ENCODE measurements at places on chromosomes 5 and 9.

GRCh38 chr5:59423021-59423420 lies 470.5 kb downstream of the PDE4D start:
- no peak for DNase-seq

- no peak for DNase-seq
Measured at GRCh38 chr5:151171529-151171928, 13.9 kb upstream of the ANXA6 start.

DNA sequence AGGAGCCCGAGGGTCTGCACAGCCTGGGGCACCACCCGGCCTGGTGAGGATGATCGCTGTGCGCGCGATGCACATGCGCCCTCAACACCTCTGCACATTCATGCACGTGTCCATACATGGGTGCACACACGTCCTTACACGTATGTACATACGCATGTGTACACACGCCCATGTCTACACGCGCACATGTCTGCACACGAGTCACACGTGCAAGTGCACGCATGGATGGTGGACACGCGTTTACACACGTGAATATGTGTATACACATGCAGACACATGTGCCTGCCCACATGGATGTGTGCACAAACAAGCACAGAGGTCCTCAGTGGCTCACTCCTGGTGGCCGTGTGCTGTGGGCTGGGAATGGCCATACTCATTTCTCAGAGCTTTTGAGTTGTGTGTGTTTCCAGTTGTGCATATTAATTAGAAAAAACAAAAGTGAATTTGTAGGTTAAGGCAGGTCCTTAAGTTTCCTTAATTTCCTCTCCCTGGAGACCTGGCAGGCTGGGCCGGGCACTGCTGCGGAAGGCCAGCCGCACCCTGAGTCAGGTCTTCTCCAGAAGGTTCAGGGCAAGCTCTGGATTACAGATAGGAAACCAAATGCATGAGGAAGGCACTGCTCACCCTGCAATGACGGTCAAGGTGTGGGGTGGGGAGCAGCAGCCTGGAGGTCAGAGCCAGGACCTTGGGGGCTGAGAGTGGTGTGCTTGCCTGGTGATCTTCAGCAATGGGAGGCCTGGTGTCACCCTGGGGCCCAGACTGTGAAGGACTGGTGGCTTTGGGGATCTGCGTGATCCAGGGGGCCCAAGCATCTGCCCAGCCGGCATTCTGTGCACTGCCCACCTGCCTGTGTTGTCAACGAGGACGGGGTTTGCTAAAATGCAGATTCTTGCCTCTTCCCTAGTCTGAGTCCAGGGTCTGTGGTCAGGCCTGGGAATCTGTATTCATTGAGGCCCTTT lies 1.3 kb upstream of the RNU6ATAC start:
- DNase-seq = no peak

DNA sequence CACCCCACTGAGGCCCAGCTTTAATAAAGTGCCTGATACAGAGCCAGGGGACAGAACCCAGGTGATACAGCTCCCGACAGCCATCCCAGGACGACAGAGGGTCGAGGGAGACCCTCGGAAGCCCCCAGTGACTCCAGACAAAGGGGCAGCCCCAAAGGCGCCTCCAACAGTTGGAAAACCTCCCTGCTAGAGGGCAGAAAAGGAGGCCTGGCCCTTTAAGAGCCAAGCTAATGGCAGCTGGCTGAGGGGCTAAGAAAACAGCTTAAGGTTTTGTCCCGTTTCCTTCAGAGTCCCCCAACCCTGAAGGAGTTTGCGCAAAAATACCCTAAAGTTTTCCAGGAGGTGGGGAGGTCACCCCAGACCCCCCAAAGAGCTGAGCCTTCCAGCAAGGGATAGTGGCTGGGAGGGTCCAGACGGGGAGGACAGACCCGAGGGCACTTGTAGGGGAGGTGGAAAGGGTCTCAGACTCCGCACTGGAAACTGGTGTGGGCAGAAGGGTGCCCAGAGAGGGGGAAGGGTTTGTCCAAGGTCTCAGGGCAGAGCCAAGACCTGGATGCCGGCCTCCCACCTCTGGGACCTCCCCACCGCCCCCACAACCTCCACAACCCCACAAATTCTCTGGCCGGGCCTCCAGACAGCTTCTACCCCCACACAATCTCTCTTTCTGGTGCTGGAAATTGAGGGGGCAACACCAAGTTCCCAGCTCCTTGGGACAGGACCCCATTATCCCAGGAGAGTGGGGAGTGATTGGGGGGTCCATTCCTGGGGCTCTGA lies 8.2 kb upstream of the AK1 start:
- DNase-seq = no peak

GRCh38 chr5:98938464-98938863 lies 9.7 kb upstream of the CHD1 start:
- DNase-seq = no peak

DNA sequence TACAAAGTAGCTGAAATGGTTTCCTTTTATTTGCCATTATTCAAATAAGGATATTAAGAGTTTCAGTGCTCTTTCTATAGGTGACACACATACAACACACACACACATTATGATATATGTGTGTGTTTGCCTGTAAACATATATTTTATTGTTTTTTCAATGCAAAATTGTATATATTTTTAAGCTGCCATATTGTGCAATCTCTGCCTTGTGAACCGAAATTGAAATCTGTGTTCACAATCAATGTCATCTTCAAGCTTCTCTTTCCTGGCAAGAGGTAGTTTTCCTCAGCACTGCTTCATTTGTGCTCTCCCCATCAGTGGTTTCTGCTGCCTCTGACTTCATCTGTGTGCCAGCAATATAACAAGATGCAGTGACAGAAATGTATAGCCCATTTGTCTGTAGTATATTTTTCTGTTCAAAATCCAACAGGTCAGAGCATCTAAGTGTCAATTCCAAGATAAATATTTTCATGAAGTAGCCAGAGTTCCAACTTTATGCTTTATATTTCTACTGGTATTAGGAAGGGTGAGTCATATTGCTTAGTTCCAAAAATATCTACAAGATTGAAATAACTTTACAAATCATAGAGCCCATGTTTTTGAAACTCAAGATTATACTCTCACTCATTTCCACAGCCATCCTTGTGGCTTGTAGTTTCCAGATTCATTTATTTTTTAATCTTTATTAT lies 1704.8 kb upstream of the CDH9 start:
- DNase-seq = no peak

GRCh38 chr5:31054453-31054852 lies 139.0 kb upstream of the CDH6 start:
- DNase-seq = no peak

GRCh38 chr5:149015561-149015960 lies 47.3 kb downstream of the SH3TC2 start:
- no peak for DNase-seq

- DNase-seq = no peak
Measured at GRCh38 chr9:36092509-36093215, 43.9 kb upstream of the GLIPR2 start.

- DNase-seq = no peak
Measured at GRCh38 chr9:109963079-109963478, 183.1 kb downstream of the PALM2AKAP2 start.

GRCh38 chr9:297104-297972 lies 82.7 kb downstream of the DOCK8 start:
- no peak for DNase-seq

DNA sequence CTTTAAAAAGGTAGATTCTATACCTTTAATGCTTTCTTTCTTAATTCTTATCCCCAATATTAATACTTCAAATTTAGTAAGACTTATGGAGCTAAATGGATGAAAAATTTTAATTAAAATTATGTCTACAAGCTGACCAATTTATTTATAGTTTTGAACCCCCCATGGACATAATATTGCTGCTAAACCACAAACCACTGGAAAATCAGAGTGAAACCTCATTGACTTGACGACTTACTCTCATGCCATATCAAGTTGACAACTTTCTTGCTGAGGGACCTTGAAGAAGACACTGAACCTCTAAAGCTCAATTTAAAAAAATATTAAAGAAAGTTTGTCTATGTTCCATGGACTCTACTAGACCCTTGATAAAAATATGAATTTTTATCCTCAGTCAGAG lies 653.7 kb downstream of the TLE1 start:
- no peak for DNase-seq

DNA sequence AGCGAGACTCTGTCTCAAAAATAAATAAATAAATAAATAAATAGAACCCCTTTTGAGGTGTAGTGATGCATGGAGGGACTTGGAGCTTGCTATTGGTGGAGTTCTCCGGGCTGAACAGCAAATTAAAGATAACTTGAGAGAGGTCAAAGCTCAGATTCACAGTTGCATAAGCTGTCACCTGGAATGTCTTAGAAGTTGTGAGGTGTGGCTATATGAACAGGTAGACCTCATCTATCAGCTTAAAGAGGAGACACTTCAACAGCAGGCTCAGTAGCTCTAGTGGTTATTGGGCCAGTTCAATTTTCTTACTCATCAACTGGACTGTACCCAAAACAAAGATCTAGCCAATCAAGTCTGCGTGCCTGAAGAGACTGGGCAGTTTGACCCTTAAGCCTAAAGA lies 11.7 kb upstream of the STING1 start:
- DNase-seq = no peak

DNA sequence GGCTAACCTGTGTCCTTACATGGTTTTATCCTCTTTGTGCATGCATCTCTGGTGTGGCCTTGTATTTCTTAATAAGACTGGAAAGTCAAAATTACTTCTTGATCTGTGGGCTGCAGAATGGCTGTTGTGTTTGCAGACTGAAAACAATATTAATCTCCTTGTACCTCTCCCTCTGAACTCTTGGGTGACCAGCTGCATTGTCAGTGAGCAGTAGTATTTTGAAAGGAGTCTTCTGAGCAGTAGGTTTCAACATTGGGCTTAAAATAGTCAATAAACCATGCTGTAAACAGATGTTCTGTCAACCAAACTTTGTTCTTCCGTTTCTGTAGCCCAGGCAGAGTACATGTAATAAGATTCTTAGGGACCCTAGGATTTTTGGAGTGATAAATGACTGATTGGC lies 26.7 kb upstream of the NIM1K start:
- no peak for DNase-seq

- no peak for DNase-seq
Measured at GRCh38 chr9:76808636-76809035, 44.4 kb downstream of the PCA3 start.

- DNase-seq = no peak
Measured at GRCh38 chr5:137231540-137231939, 267.6 kb downstream of the SPOCK1 start.

- DNase-seq = no peak
Measured at GRCh38 chr5:103476811-103477210, 85.8 kb downstream of the NUDT12 start.

DNA sequence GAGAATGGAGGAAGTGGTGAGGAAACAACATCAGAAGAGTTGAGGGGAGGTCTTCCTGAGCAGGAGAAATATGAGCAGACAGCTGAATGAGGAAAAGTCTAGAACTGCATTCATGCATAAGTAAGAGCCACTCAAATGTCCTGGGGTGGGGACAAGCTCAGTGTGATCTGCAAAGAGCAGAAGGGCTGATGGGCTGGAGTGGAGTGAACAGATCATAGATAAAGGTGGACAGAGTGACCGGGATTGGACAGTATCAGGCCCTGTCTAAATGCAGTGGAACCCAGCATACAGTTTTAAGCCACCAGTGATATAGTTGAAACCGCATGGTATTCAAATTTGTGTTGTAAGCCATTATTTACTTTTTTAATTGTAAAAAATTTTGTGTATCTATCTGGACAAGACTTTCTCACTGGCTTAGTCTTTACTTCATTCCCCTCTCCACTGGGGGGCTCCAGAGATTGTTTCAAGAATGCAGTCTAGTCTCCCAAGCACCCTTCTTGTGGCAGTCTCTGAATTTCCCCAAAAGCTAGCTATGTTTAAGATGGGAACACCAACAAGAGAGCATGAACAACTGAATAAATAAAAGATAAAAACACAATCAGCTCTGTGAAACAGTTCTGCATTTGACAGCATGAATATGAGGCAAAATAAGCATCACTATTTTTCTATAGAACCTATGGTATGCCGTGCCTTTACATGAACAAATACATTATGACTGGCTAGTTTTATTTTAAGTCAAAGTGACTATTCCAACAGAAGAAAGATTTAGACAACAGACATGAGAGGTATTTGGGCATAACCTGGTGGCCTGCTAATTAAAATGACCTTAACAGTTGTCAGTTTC lies 10.7 kb upstream of the STK32A start:
- no peak for DNase-seq

GRCh38 chr9:126055381-126055985 lies 271.1 kb upstream of the MVB12B start:
- DNase-seq = no peak

DNA sequence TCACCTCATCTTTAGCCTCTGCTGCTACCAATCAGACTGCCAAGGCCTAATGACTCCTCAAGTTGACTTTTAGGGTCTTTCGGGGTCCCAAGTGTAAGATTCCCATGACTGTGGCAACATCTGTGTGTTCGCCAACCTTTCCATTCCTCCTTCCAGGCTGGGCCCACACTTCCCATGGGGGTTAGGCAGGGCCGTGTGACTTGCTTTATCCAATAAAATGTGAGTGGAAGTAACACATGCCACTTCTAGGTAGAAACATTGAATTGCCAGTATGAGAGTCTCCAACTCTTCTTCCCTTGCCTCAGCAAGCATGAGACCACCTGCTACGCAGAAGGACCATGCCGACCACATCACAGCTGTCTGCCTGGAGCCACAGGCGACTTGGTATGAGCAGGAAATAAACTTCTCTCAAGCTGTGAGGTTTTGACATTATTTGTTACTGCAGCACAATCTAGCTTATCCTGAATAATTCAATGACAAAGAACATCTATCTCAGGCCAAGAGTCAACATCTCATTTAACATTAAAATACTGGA lies 190.4 kb upstream of the IER5L start:
- no peak for DNase-seq

- no peak for DNase-seq
Measured at GRCh38 chr5:151155775-151156506, 1.6 kb downstream of the ANXA6 start.

- DNase-seq = no peak
Measured at GRCh38 chr9:17389026-17389425, 189.8 kb upstream of the SH3GL2 start.

DNA sequence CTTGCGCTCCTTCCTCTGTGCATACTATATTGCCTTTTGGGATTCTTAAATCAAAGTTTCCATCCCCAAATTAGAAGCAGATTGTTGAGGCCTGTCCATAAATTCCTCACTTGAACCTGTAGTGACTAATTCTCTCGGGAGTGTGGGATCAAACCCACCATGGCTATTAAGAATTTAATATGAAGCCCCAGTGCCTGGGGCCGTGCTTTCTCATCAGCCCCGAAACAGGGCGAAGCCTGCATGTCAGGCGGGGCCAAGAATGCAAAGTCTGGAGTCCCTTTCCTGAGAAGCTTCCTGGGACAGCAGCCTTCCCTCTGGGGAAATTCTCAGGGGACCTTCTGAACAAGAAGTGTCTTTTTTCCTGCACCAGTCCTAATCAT lies 29.3 kb upstream of the FAT2 start:
- no peak for DNase-seq

DNA sequence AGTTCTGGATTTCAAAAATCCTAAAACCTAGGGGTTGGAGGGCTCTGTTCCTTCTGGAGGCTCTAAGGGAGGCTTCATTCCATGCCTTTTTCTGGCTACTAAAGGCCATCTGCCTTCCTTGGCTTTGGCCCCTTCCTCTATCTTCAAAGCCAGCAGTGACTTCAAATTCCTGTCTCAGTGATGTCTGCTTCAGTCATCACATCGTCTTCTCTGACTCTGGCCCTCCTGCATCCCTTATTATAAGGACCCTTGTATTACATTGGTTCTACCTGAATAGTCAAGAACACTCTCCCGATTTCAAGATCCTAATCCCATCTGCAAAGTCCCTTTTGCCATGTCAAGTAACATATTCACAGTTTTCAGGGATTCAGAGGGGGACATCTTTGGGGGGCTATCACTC lies 60.3 kb downstream of the GNA14 start:
- DNase-seq = no peak
